ENCODE measurements at places on chromosomes 7 and 10.

DNA sequence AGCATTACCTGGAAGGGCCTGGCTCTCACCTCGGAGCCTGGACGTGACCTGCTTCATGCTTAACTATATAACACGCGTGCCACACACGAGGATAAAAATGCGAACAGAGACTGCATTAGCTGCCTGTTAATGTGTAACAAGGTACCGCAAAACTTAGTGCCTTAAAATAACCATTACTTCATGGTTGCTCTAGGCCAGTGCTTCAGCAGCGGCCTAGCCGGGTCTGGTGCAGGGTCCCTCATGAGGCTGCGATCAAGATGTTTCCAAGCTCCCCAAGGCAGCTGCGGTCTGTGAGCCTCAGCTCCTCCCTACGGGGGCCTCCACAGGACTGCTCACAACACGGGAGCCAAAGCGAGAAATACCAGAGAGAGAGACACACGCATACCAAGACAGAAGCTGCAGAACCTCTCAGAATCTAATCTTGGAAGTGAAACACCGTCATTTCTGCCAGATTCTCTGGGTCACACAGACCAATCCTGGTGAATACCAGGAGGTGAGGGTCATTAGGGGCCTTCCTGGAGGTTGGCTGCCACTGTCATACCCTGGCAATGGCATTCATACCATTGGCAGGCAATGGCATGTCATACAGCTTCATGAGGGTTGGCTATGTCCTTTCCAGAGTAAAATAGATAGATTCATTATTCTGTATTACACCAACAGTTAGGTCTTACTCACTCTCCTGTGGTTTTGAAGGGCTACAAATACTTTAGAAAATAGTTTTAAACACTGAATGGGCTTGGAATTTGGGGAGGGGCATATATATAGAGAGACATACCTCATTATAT is 94.5 kb downstream of the HIPK2 start:
- no peak for DNase-seq

DNA sequence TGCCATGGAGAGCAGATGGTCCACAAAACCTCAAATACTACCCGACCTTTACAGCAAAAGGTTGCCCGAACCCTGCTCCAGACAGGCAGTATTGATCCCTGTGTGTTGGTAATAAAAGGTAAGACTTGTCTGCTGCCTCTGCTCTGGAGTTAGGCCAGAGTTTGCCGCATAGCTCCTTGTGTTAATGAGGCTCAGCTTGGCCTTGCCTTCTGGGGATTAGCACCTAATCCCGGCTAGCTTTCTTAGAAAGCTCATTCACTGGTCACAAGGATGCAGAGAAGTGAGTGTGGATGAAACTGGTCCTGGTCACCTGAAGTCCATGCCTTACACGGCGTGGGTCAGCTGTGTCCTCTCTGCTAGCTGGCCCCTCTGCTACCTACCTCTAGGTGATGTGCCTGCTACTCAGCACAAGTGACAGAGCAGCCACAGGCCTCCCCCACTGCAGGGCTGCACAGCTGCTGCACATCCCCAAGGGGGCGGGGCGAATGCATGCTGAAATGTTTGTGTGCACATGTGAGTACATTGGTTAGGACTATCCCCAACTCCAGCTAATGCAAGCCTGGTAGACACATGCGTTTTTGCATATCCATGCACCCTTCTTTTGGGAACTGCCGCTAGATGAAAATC is 31.7 kb upstream of the SYPL1 start:
- no peak for DNase-seq

- DNase-seq = no peak
These were observed 77.6 kb upstream of the SFMBT2 start for GRCh38 chr10:7488418-7488829.

DNA sequence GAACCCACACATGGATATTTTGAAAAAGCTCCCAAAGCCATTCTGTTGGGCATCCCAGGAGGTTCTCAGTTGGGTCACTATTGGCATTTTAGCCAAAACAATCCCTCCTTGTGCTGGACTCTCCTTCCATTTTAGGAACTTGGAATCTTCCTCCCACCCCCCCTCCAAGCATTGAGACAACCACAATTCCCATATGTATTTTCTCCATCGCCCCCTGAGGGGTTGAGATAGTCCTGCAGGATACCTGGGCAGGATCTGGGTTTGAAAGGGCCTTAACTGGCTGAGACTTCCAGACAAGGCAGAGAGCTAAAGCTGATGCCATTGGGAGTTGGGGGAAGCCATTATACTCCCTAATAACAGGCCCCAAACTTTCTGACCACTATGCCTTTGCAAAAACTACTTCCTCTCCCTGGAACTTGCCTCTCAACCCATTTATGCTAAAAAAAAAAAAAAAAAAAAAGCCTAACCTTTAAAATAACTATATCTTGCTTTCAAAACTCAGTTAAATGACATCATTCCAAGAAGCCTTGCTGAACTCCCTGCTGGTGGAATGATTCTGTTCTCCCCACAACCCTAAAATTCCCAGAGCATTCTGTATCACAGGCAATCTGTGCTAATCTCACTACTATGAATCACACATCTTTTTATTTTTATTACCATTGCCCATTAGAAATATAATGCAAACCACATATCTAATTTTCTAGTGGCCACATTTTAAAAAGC is 77.5 kb upstream of the PDE1C start:
- no peak for DNase-seq

- DNase-seq = no peak
These were observed 86.7 kb downstream of the RGS10 start for GRCh38 chr10:119455609-119456434.

DNA sequence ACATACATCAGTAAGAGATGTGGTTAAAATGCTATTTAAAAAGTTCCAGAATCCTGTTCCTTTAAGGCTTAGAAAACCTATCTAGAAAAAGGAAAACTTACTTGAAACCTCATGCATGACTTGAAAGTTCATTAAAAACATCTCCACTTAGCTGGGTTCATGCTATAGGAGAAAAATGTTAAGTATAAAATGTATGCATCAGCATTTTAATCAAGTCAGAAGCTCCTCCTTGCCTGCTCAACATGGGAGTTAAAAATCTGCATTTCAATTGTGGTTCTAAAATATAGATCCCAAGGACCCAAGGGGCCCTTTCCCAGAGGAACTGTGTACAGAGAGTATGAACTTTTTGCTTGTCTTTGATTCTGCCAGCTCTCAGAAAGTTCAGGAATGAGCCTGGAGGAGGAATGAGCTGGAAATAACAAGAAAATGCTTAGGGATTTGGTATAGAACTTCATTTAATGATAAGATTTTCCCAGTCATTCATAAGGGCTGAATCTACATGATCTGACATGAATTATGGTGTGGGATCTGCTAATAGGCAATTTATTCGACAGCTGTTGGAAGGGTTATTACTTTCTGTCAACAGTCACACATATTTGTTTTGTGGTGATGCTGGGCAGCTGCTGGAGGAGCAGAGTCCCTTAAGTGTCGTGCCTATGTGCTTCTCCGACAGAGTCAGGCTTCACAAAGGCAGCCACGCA is 85.6 kb upstream of the MTPN start:
- DNase-seq = no peak
